A673 (cell line): ENCODE measurements at places on chromosomes 4 and X.

GRCh38 chr4:23770011-23770410 lies 119.8 kb downstream of the PPARGC1A start:
- H3K4me1 ChIP-seq = no peaks in the 10 kb centered on the region
- DNase-seq = no peak
- no peaks in the 10 kb centered on the region for H3K36me3 ChIP-seq
- H3K4me3 ChIP-seq = no peak overlapping the region
- H3K27me3 ChIP-seq = no peaks in the 10 kb centered on the region
- H3K27ac ChIP-seq = no peak overlapping the region

GRCh38 chr4:187608001-187608421 lies 387.6 kb upstream of the ZFP42 start:
- H3K36me3 ChIP-seq = no peaks in the 10 kb centered on the region
- no peak overlapping the region for H3K4me3 ChIP-seq
- H3K27me3 ChIP-seq = no peaks in the 10 kb centered on the region
- no peak for DNase-seq

DNA sequence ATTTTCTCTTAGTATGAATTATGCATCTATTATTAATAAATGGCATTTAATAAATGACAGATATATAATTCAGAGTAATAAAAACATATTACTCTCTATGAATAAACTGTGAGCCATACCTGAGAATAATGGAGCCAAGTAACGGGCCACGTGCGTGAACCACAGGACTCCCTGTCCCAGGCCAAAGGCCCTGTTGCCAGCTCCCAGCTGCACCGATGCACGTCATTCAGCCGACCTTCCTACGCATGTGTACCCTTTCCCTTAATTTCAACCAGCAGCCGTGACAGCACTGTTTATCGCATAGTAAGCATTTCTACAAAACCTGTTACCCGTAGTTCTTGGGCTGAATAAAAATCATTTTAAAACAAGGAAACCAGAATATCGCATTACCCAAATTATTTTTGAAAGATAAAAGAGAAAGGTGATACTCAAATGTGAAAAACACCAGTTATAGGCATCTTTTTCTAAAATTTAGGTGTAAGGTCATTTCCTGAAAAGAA lies 827.2 kb upstream of the FRG1 start:
- no peak for DNase-seq
- H3K27ac ChIP-seq = no peak overlapping the region
- H3K4me3 ChIP-seq = no peak overlapping the region
- H3K27me3 ChIP-seq = peaks cover 19% of the 10 kb centered on the region
- no peaks in the 10 kb centered on the region for H3K4me1 ChIP-seq

GRCh38 chr4:3200423-3201090 lies 48.4 kb upstream of the MSANTD1 start:
- peaks cover 9% of the 10 kb centered on the region for H3K4me1 ChIP-seq
- H3K27me3 ChIP-seq = no peaks in the 10 kb centered on the region
- no peak overlapping the region for H3K4me3 ChIP-seq
- no peak for DNase-seq
- H3K36me3 ChIP-seq = peaks cover 10% of the 10 kb centered on the region

DNA sequence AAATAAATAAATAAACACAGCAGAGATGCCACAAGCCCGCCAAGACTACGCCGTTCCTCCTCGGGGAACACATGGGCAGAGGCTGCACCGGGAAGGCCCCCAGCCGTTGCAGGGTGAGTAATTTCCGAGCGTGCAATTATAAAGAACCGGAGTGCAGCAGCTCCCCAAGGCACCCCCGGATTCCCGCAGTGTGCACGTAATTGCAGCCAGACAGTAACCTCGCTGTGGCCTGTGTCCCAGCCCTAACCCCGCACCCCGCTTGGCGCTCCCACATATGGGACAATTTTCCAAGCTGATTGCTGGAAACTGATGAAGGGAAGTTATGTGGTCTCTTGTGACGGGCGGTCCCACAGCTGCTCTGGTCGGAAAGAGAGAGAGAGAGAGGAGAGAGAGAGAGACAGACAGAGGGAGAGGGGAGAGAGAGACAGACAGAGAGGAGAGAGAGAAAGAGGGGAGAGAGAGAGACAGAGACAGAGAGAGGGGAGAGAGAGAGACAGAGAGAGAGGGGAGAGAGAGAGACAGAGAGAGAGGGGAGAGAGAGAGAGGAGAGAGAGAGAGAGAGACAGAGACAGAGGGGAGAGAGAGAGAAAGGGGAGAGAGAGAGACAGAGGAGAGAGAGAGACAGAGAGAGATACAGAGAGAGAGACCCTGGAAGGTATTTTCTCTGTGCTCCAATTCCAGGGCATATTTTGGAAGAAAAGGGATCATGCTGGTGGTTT lies 275.4 kb downstream of the SHOX start:
- no peak for DNase-seq
- no peaks in the 10 kb centered on the region for H3K36me3 ChIP-seq
- H3K4me3 ChIP-seq = no peak overlapping the region
- no peaks in the 10 kb centered on the region for H3K4me1 ChIP-seq
- no peak overlapping the region for H3K27ac ChIP-seq
- no peaks in the 10 kb centered on the region for H3K27me3 ChIP-seq

DNA sequence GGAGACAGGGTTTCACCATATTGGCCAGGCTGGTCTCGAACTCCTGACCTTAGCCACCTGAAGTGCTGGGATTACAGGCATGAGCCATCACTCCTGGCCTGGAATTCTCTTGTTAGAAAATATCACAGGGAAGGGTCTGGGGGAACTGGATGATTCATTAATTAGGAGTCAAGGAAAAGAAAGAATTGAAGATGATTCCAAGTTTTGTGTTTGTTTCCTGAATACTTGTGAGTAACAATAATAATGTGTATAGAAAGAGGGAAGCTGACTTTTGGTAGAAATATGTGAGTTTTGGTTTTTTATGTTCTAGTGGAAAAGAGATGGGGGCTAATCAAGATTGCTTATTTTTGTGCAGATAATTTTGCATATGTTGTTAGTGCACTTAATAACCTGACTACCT lies 77.3 kb upstream of the CLNK start:
- no peak overlapping the region for H3K4me3 ChIP-seq
- H3K36me3 ChIP-seq = no peaks in the 10 kb centered on the region
- DNase-seq = no peak
- H3K27ac ChIP-seq = no peak overlapping the region
- no peaks in the 10 kb centered on the region for H3K27me3 ChIP-seq
